ENCODE measurements at places on chromosomes 16 and 17. TPM values are rescaled to one million over a fixed set of nuclear protein-coding genes. Genes with fewer than 3 reads are reported as not detected.
A peak's percentile ranks its signal among the peaks of the same experiment; 100 is the strongest.

C17orf107 gene
- not detected for total RNA-seq

ANKFN1 gene
- total RNA-seq: not detected

DNA sequence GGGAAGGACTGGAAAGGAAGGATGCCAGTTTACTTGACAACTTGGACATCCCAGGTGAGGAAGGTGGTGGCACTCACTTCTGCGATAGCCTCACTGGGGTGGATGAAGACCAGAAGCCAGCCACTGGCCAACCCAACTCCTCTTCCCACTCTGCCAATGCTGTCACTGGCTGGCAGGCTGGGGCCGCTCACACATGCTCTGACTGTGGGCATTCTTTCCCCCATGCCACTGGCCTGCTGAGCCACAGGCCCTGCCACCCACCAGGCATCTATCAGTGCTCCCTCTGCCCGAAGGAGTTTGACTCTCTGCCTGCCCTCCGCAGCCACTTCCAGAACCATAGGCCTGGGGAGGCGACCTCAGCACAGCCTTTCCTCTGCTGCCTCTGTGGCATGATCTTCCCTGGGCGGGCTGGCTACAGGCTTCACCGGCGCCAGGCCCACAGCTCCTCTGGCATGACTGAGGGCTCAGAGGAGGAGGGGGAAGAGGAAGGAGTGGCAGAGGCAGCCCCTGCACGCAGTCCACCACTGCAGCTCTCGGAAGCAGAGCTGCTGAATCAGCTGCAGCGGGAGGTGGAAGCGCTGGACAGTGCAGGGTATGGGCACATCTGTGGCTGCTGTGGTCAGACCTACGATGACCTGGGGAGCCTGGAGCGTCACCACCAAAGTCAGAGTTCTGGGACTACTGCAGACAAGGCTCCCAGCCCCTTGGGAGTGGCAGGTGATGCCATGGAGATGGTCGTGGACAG, 4.5 kb downstream of the ZNF646 start:
- no peaks in the 10 kb centered on the region for H3K27me3 ChIP-seq
- H3K36me3 ChIP-seq: peaks cover 62% of the 10 kb centered on the region
- H3K4me1 ChIP-seq: no peaks in the 10 kb centered on the region
- no peak overlapping the region for H3K4me3 ChIP-seq
- H3K27ac ChIP-seq: no peak overlapping the region

- no peak overlapping the region for H3K4me3 ChIP-seq
- H3K27ac ChIP-seq: peak overlapping the region; percentile 59
- peak; percentile 82 for DNase-seq
- no peaks in the 10 kb centered on the region for H3K36me3 ChIP-seq
- no peaks in the 10 kb centered on the region for H3K27me3 ChIP-seq
- H3K4me1 ChIP-seq: peaks cover 22% of the 10 kb centered on the region
These were observed 11.9 kb downstream of the PIEZO1 start for GRCh38 chr16:88772871-88773811.

- no peaks in the 10 kb centered on the region for H3K27me3 ChIP-seq
- no peak for DNase-seq
- no peak overlapping the region for H3K4me3 ChIP-seq
- no peaks in the 10 kb centered on the region for H3K4me1 ChIP-seq
- H3K27ac ChIP-seq: no peak overlapping the region
These were observed 39.0 kb upstream of the LGALS9 start for GRCh38 chr17:27591986-27592385.

DNA sequence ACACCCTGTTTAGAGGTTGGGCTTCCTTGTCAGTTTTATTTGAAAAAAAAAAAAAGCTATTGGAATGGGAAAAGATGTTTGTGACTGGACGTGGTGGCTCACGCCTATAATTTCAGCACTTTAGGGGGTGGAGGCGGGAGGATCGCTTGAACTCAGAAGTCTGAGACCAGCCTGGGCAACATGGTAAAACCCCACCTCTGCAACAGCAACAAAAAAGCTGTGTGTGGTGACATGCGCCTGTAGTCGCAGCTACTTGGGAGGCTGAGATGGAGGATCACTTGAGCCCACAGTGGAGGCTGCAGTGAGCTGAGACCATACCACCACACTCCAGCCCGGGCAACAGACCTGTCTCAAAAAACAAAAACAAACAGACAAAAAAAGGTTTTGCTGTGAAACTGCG, 66.1 kb upstream of the SIAH1 start:
- H3K4me1 ChIP-seq: no peaks in the 10 kb centered on the region
- H3K36me3 ChIP-seq: no peaks in the 10 kb centered on the region
- no peak for DNase-seq

BRICD5 gene
- 1.4 TPM for total RNA-seq

DNA sequence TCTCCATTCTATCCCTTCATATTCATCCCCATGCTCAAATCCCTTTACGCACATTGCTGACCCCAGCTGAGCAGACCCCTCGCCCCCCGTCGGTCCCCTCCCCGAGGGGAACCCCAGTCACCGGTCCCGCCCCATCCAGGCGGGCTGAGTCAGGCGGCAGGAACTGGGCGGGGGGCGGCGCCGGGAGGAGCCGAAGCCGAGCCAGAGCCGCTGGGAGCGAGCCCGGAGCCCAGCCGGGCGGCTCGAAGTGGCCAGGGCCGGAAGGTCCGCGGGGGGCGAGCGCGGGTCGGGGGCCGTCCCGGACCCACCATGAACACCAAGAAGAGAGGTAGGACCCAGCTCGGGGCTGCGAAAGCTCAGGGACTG, 8.6 kb downstream of the RIPOR1 start:
- H3K27me3 ChIP-seq: no peaks in the 10 kb centered on the region
- peaks cover 16% of the 10 kb centered on the region for H3K4me1 ChIP-seq
- peaks cover 26% of the 10 kb centered on the region for H3K36me3 ChIP-seq
- peak overlapping the region; percentile 77 for H3K27ac ChIP-seq
- peak overlapping the region; percentile 67 for H3K4me3 ChIP-seq

DNA sequence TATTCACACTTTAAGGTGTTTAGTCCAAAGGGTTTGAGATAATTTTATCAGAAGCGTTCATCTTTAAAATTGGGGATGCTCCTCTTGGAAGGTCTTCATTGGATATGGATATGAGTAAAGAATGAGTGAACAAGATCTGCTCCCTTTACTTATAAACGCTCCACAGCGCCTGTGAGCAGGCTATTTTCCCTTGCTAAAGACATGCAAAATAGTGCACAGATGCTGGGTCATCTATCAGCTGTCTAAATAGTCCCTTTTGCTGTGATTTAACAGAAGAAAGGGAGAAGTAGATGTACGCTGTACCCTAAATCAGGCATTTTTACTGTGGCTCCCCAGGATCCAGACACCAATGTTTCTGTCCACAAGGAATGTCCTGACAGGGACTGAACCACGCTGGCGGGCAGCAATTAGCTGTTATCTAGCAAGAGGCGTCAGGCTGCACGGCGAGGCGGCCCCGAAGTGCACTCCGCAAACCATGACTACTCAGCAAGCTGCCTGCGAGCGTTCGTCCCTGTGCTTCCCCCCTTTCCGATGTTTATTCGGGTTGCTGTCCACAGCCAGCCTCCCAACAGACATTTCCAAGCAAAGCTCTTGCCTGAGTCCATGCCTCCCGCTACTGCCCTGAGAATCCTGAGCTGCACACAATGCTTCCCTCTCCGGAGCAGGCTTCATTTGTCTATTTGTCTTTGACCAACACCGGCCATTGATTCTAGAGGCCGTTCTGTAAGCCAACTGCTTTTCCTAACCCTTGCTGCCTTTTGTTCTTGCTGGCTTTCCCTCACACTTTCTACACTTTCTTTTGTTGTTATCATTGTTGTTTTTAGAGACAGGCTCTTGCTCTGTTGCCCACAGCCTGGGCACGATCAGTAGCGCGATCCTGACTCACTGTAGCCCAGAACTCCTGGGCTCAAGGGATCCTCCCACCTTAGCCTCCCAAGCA, 55.7 kb upstream of the CNEP1R1 start:
- H3K36me3 ChIP-seq: no peaks in the 10 kb centered on the region
- DNase-seq: no peak
- H3K27ac ChIP-seq: no peak overlapping the region
- H3K4me1 ChIP-seq: no peaks in the 10 kb centered on the region
- H3K4me3 ChIP-seq: no peak overlapping the region
- no peaks in the 10 kb centered on the region for H3K27me3 ChIP-seq

EPOP gene
- 2.1 TPM for total RNA-seq

- no peak for DNase-seq
- H3K4me3 ChIP-seq: no peak overlapping the region
- H3K27ac ChIP-seq: no peak overlapping the region
- H3K36me3 ChIP-seq: peaks cover 67% of the 10 kb centered on the region
- no peaks in the 10 kb centered on the region for H3K27me3 ChIP-seq
These were observed 10.9 kb downstream of the SMCR8 start for GRCh38 chr17:18326039-18326438.

SLC22A31 gene
- total RNA-seq: not detected

ITGAD gene
- total RNA-seq: not detected

GRCh38 chr16:15765116-15765515, 91.7 kb downstream of the MYH11 start:
- no peak overlapping the region for H3K27ac ChIP-seq
- peaks cover 83% of the 10 kb centered on the region for H3K36me3 ChIP-seq
- no peaks in the 10 kb centered on the region for H3K27me3 ChIP-seq
- no peak overlapping the region for H3K4me3 ChIP-seq
- peaks cover 15% of the 10 kb centered on the region for H3K4me1 ChIP-seq
- DNase-seq: no peak

NUFIP2 gene
- total RNA-seq: 11.0 TPM

PCGF2 gene
- 64.8 TPM for total RNA-seq

DNA sequence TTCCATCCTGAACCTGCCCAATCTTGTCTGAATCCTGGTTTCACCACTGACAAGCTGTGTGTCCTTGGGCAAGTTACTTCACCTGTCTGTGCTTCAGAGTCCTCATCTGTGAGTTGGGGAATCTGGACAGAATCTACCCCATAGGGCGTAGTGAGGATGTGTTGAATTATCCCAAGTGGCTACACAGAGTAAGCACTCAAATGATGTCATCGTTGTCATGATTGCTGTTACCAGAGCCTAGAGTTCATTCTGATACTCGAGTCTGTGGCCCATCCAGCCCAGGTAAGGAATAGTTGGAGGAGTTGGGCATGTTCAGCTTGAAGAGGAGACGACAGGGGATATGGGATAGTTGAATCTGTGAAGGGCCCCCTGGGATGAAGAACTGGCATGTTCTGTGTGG, 45.9 kb downstream of the MAPT start:
- peaks cover 2% of the 10 kb centered on the region for H3K4me1 ChIP-seq
- no peak overlapping the region for H3K4me3 ChIP-seq
- no peaks in the 10 kb centered on the region for H3K27me3 ChIP-seq
- H3K36me3 ChIP-seq: no peaks in the 10 kb centered on the region

- no peaks in the 10 kb centered on the region for H3K36me3 ChIP-seq
- no peaks in the 10 kb centered on the region for H3K27me3 ChIP-seq
- DNase-seq: no peak
- H3K4me3 ChIP-seq: no peak overlapping the region
These were observed 3.4 kb upstream of the SPOP start for GRCh38 chr17:49681106-49681979.

DNA sequence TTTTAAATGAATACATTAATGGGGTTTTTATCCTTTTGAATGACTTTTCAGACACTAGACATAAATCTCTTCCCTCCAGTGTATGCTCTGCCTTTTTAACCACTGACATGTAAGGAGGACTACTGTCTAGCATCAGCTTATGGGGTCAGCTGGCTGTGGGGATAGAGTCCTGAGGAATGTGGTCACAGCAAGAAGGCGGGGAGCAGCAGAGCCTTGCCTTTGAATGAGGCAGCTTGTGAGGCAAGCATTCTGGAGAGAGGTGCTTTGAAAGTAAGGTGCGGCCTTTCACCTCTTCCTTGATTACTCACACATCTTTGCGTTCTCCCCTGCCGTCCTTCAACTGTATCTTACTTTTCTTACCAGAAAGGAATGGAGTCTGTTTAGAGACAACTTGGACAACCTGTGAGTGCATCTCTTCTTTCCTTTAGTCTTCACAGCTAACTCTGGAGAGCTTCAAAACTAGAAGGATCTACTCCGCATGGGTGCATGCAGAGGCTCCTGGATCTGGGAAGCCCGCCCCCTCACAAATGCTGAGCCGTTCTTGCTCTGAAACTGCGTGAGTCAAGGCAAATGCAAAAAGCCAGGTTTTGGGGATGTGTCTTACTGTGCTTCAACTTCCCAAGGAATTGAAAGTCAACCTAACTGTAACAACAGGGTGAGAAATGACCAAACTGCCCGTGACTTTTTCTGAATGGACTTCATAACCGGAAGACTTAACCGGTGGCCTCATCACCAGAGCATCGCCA, 49.9 kb downstream of the ADCY7 start:
- DNase-seq: no peak
- no peaks in the 10 kb centered on the region for H3K27me3 ChIP-seq
- no peaks in the 10 kb centered on the region for H3K4me1 ChIP-seq
- H3K36me3 ChIP-seq: peaks cover 57% of the 10 kb centered on the region
- H3K27ac ChIP-seq: no peak overlapping the region

- DNase-seq: no peak
- no peaks in the 10 kb centered on the region for H3K36me3 ChIP-seq
- no peaks in the 10 kb centered on the region for H3K4me1 ChIP-seq
- H3K4me3 ChIP-seq: no peak overlapping the region
- no peaks in the 10 kb centered on the region for H3K27me3 ChIP-seq
These were observed 51.8 kb downstream of the MYH3 start for GRCh38 chr17:10605221-10605783.

SCN4A gene
- 1.3 TPM for total RNA-seq

GRCh38 chr16:54891346-54891745, 39.3 kb upstream of the IRX5 start:
- H3K27ac ChIP-seq: no peak overlapping the region
- H3K4me3 ChIP-seq: no peak overlapping the region
- no peaks in the 10 kb centered on the region for H3K27me3 ChIP-seq

WRAP53 gene
- total RNA-seq: 1.5 TPM

DNA sequence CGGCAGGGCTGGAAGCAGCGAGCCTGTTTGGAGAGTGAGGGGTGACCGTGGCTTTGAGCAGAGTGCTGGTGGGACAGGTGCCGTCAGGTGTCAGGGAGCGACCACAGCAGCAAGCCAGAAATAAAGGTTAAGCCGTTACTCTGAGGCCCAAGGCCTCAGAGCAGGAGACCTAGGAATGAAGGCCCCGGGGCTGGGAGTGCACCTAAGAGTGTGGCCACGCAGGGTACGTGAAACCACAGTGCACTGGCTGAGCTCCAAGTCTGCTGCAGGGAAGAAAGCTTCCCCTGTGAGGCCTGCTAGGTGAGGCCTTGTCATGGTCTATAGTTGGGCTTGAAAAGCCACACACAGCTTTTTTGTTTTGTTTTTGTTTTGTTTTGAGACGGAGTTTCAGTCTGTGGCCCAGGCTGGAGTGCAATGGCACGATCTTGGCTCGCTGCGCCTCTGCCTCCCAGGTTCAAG, 8.7 kb downstream of the CLUAP1 start:
- no peaks in the 10 kb centered on the region for H3K27me3 ChIP-seq
- no peaks in the 10 kb centered on the region for H3K4me1 ChIP-seq
- H3K27ac ChIP-seq: no peak overlapping the region

C17orf100 gene
- 4.3 TPM for total RNA-seq

GCGR gene
- total RNA-seq: not detected

- H3K4me3 ChIP-seq: no peak overlapping the region
- peaks cover 22% of the 10 kb centered on the region for H3K4me1 ChIP-seq
- no peak for DNase-seq
- H3K27ac ChIP-seq: peak overlapping the region; percentile 70
These were observed 72.5 kb downstream of the MPRIP start for GRCh38 chr17:17114592-17115225.

TP53TG3 gene
- total RNA-seq: not detected

- DNase-seq: no peak
- H3K27me3 ChIP-seq: no peaks in the 10 kb centered on the region
- no peak overlapping the region for H3K4me3 ChIP-seq
- no peak overlapping the region for H3K27ac ChIP-seq
- no peaks in the 10 kb centered on the region for H3K36me3 ChIP-seq
These were observed 17.3 kb downstream of the MAP2K6 start for GRCh38 chr17:69431835-69432234.

Measured in ascending aorta (tissue), 2 donors.